ENCODE measurements at places on chromosomes 11 and 22.

DNA sequence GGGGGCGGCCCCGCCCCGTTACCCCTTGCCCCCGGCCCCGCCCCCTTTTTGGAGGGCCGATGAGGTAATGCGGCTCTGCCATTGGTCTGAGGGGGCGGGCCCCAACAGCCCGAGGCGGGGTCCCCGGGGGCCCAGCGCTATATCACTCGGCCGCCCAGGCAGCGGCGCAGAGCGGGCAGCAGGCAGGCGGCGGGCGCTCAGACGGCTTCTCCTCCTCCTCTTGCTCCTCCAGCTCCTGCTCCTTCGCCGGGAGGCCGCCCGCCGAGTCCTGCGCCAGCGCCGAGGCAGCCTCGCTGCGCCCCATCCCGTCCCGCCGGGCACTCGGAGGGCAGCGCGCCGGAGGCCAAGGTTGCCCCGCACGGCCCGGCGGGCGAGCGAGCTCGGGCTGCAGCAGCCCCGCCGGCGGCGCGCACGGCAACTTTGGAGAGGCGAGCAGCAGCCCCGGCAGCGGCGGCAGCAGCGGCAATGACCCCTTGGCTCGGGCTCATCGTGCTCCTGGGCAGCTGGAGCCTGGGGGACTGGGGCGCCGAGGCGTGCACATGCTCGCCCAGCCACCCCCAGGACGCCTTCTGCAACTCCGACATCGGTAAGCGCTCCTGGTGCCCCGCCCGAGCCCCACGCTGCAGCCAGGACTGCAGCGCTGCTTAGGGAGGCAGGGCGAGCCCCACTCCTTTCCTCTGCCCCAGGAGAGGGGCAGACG lies at the start of gene TIMP3:
TIMP3 (plus strand) TSS at position 169 of the 700 bp plus-strand sequence; CDS start at position 466, 297 bp downstream.
- peak; percentile 88 for DNase-seq

- no peak for DNase-seq
Observed at GRCh38 chr11:60924906-60925853, 920 bp downstream of the TMEM132A start.

- no peak for DNase-seq
Observed at GRCh38 chr11:68312117-68312779, at the start of gene LRP5. LRP5 (plus strand) TSS chr11:68312591; CDS start chr11:68312715, 124 bp downstream.

DNA sequence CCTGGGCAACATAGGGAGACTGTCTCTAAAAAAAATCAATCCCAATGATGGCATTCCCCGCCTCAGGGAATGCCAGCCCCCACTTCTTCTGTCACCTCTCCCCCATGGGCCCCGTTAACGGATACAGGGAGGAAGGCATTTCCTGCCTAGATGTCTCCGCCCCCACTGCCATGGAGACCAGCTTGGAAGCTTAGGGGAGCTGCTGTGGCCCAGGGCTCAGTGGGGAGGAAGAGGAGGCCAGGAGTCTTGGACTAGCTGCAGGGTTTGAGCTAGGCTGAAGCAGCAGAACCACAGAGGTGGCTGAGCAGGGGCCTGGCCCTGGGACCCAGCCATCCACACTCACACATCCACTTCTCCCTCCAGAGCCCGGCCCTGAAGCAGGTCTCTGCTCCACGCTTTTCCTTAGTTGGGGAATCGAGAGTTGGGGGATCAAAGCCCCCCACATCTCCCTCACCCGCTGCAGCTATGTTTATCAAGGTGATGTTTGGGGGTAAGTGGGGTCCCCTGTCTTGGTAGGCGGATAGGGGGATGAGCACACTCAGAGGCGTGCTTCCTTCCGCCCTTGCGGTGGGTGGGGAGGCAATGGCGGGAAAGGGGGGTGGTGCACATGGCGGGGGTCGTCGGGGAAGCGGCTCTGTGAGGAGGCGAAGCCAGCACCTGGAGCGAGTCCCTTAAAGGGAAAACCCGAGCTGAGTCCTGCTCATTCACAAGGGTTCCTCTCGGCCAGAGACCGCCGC lies at the start of gene C22orf15:
C22orf15 (plus strand) TSS at position 149 of the 737 bp plus-strand sequence; CDS start at position 466, 317 bp downstream.
- peak; percentile 68 for DNase-seq

- DNase-seq = no peak
Observed at GRCh38 chr11:72305077-72305476, 61.1 kb upstream of the PHOX2A start.
